Dorsolateral prefrontal cortex (tissue), 122 donors: ENCODE measurements at places on chromosomes 3 and 15.
A peak's percentile ranks its signal among the peaks of the same experiment; 100 is the strongest.

- no peak for DNase-seq
Measured at GRCh38 chr15:76337059-76337695, 604 bp downstream of the ISL2 start.

- no peak for DNase-seq
Measured at GRCh38 chr3:61575893-61576292, 14.5 kb downstream of the PTPRG start.

- DNase-seq, result peak; percentile 14
Measured at GRCh38 chr15:66780973-66781718, 79.1 kb downstream of the SMAD6 start.

DNA sequence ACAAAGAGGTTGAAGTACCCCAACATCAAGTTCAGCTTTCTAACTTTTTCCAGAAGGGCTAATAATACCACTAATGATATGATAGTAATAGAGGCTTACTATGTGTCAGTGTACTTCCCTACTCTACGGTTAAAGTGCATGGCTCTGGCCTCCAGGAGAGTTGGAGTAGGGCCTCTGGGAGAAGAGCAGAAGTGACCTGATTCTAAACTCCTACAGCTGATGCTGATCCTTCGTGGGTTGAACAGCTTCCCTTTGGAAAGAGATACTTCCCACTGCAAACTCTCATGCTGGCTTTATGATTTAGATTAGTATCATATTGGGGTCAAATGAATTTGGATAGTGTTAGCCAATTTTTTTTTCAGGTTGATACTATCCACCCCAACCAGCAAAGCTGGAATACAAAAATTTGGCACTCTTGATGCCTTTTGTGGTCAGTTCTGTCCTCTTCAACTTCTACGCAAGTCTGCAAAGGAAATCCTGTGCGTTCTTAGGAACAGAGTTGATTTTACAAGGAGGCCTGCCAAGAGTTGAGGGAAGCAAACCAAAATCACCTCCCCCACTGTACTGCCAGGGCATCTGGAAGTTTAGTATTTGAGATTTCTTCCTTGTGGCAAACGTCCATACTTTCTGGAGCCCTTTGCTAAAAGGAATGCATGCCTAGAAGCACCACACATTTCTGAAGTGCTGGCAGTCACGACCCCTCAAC, 17.8 kb downstream of the TMEM212 start:
- DNase-seq, result no peak

GRCh38 chr3:135460273-135460672, 505.3 kb upstream of the PPP2R3A start:
- DNase-seq, result no peak

- no peak for DNase-seq
Measured at GRCh38 chr15:45253330-45253729, 1.3 kb downstream of the SLC28A2 start.

- no peak for DNase-seq
Measured at GRCh38 chr3:130779031-130779430, 32.4 kb upstream of the PIK3R4 start.

DNA sequence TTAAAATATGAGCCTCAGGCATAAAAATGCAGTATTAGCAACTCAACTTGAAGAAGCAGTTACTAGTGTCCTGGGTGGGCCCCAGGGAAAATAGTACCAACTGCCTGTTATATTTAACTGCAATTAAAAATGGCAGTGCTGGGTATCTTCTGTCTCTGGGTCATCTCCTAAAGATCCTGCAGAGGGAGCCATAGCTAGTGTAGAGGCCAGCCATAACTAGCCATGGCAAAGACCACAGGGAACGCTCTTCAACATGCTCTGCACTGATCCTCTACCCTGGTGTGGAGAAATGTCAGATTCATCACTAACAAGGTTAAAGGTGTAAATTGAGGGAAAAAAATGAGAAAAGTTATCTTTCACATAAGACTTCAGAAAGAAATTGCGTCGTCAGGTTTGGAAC, 181.3 kb downstream of the SNRPN start:
- DNase-seq, result no peak

DNA sequence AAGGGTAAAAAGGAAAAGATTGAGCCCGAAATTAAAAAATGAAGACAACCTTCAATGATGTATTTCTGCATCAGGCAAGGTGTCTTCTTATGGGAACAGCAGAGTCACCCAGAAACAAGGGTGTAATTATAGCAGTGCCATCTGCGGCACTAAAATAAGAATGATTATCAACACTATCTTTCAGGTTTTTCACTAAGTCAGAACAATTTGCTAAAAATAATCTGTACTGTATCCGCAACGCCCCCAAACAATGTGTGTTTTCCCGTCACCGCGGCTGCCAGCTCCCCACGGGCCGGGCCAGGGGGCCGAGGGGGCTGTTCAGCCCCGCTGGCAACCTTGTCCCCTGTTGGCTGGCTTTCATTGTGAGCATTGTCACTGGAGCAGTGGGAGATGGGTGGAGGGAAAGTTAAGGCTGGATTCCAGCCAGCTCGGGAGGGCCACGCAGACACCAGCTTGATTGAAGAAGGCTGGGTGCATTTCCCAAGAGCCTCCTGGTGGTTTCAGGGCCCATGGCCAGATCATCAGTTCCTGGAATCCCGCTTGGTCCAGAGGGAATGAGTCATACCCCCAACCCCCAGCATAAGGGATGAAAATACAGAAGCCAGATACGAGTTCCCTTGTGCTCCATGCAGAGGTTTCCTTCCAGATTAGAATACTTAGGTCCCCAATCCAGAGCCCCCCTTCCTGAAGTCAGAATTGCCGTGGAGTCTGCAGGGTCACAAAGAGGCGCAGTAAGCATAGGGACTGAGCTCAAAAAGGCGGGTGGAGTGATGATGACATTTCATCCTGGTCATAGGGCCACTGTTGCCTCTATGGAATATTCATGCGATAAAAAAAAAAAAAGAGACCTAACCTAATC, 90.2 kb upstream of the KLF13 start:
- DNase-seq, result peak; percentile 69

DNA sequence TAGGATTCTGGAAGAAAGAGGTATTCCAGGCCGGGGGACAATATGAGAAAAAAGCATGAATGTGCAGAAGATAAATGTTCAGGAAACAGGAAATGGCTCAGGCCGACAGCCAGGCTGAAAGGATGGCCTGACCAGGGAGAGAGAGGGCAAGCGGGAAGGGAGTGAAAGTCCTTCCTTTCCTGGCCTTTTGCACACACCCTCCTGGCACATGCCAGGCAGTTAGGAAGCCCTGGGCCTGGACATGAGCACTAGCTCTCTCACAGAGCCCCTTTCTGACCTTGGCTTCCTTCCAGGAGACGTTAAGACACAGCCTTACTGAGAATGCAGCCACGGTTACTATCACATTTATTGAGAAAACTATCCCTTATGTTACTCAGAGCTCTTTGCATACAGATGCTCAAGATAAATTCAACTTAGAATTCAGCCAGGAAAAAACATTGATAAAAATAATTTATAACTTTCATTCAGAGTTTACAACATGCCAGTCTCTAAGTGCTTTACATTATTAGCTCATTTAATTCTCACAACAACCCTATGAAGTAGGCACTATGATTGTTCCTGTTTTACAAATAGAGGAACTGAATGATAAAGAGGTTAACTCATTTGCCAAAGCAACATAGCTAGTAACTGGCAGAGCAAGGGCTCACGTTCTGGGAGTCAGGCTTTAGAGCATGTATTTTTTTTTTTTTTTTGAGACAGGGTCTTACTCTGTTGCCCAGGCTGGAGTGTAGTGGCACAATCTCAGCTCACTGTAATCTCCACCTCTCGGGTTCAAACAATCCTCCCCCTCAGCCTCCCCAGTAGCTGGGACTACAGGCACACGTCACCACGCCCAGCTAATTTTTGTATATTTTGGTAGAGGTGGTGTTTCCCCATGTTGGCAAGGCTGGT, 39.4 kb upstream of the SMAD3 start:
- DNase-seq, result no peak

DNA sequence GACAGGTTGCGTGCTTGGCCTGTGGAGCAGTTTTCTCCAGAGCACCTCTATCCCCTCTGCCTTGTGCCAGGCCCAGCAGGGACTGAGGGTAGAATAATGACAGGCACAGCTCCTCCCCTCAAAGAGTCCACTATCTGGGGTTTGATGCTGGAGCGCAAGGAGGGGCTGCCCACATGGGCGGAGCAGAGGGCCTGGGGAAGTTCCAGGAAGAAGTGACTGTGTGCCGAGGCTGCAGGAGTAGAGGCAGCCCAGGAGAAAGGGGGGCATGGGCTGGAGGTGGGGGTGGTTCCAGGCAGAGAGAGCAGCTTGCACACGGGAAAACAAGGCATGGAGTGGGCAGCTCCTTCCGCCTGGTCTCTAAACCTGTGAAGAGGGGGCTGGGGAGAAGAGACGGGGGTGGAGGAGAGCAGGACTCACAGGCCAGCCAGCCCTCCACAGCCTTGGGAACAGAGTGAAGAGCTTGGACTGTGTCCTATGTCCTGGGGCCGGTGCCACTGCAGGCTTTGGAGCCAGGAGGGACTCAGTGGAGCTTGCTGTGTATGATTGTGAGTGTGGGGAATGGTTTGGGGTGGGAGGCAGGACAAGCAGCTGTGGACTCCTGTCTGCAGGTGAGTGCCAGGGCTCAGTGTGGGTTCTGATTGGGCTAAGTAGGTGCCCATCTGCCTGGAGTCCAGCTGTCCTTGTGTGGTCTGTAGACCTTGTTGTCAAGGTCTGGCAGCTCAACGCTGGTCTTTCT, 48.1 kb downstream of the APBA2 start:
- DNase-seq, result peak; percentile 41

- no peak for DNase-seq
Measured at GRCh38 chr3:38721207-38721772, 71.8 kb upstream of the SCN5A start.

DNA sequence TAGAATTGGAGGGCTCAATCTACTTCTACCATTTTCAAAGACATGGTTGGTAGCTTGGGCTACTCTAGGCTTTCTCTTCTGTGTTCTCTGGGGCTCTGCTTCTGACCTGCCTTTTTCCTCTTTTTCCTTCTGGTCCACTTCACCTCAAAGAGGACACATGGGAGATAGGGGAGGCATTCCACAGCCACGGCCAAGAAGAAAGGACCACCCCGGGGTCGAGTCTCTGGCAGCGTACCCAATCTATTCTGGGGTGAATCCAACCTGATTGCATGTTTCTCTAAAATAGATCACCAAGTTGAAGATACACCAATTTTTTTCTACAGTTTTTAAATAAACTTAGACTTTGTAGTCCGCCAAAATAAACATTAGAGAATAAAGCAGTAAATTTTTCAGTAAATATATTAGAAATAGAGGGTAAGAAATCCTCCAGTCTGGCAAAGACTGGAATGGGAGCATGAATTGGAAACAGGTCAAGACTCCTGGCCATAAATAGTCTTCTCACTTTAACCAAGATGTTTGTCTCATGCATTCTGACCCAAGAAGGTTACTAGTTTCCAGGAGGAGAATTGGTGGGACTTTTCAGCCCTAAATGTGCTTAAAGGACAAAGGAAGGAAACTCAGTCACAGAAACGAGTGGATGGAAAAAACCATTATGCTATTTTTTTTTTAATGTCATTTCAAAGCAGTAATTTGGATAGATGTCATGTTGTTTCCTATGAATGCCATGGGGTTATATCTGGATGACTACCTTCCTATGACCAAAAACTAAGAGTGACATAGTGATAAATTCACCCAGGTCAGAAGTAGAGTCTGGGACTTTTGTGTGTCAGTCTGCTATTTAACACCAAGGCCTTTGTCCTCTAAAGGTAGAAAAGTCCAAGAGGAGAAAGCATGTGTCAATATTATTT, 71.3 kb upstream of the PHLDB2 start:
- DNase-seq, result no peak

DNA sequence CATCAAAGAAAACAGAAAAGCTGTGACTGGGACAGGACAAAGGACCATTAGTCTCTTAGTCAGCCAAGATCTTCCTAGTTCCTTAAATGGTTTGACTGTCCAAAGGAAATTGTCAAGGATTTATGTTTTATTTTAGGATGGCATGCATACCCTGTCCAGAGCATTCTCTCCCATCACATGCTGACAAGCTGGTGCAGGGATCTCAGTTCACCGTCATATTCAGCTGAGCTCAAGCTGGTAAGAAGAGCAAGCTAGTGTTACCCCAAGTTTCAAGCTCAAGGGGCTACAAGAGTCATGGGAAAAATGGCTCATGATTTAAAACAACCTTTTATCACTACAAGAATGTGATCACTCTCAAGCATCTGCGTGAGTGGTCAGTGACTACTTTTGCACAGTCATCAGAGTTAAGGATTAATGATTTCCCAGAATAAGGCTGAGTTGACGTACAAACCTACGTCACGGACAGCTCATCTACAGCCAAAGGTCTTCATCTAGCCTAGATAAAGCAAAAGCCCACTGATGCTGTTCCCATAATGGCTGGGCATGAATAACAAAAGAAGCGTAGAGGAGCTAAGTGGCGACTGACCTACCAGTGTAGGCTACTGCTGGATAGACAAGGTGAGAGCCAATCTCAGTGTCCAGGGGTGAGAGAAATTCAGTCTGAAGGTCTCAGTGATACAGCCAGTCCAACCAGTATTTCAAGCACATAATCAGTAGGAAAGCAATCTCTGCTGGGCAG, 157.5 kb downstream of the GABRB3 start:
- no peak for DNase-seq

DNA sequence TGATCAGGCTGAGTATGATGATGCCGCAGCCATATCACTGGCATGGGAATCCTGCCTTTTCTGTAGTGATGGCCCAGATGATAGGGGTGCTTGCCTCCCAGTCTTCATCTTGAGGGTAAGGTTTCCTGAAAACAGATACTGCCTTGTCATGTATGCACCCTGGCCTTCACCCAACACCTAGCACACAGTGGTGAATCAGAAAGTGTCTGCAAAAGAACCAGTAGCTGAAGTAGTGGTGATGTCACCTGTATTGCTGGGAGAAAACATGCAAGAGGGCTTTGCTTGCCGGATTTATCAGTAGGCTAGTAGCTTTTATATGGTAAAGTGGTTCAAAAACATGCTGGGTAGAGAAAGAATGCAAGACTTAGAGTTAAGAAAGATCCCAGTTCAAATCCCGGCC, 419.8 kb upstream of the WNT5A start:
- DNase-seq, result no peak

DNA sequence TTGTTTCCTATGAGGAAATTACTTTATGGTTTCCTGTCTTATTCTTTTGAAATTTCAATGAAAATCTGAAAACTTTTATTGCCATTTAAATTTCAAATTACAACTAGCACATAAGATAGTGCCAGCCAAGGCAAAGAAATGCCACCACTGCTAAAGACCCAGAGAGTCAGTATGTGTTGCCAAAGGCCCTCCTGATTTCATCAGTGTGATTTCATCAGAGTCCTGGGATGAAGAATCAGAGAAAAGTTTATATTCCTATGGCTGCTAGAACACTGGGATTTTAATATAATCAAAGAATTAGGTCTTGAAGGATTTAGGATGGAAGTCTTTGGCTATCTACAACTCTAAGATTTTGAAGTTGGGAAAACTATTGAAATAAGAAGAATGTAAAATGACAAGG, 434.2 kb upstream of the CCDC54 start:
- no peak for DNase-seq

GRCh38 chr3:126125341-126125740, 41.4 kb upstream of the SLC41A3 start:
- no peak for DNase-seq

DNA sequence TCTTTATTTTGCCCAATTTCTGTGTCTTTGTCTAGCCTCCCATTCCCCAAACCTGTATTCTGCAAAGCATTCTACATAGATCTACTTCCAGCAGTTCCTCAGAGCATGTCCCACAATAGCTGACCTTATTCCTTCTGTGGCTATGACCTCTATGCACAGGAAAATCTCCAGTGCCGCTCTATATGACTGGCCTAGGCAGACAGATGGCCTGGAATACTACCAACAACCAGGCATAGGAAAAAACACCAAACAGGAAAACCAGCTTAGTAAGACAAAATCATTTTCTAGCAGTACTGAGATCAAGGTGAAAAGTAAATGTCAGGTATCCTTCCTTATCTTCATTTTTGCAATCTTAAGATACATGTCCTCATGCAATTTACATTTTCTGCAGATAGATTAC, 1115.0 kb downstream of the IGSF11 start:
- DNase-seq, result no peak

- no peak for DNase-seq
Measured at GRCh38 chr3:76111808-76112207, 326.5 kb upstream of the ZNF717 start.
